ENCODE measurements at places on chromosomes 1 and 21.

- no peak for DNase-seq
These were observed 941 bp downstream of the RABGGTB start for GRCh38 chr1:75786901-75787493.

DNA sequence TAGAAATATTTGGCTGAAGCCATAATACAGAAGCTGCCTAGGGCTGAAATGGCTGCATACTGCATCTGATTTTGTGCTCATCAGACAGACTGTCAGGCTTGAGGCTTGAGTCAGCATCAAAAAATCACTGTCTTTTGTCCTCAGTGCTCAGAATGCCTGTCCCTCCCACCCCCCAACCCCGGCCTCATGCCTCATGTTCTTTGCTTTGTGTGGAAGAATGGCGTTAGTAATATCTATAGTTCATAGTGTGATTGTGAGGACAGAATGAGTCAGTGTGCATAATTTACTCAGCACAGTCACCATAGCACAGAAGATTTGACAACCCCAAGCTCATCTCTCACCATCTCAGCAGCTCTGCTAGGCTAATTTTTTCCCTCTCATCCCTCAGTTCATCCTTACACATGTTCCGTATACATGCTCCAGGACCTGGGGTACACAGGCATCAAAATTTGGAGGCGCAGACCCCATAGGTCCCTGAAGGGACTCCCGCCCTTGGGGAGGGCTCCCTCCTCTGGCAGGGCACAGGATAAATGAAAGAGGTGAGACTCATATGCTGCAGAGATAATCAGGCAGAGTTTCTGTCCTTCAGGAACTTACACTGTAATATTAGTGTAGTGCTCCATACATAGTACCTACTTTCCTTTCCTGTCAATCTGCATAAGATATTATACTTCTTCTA lies 159.1 kb upstream of the C8B start:
- no peak for DNase-seq

GRCh38 chr1:48469616-48470480 lies 2.2 kb downstream of the SPATA6 start:
- no peak for DNase-seq

- no peak for DNase-seq
These were observed 22.0 kb upstream of the ACBD6 start for GRCh38 chr1:180524160-180524914.

DNA sequence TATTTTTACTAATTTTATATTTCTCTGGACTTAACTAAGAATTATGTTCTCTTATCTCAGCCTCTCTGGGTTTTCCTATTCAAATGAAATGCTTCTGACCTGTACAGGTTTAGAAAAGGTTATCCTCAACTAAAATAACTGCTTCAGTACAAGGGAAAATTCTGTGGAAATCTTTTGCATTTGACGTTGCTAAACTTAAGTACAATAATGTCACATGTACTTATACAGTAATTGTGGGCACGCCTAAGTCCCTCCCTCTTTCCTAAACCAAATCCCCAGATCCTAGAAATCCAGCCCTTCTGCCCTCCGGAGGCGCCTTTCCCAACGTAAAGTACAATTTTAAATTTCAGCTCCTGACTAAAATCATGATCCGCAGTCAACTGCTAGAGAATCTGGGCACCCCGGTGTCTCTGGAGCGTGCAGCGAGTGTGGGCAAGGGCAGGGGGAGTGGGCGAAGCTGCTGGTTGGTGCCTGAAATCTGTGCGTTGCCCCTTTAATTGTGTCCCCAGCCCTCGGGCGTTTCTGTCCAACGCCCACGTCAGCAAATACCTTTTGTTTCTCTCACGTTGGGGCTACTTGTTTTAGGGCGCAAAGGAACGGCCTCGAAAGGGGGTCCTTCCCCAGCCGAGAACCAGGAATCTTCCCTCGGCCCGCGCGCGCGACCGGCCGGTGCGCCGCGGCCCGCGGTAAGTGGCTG lies at the start of gene ZBTB8A:
Gene ZBTB8A (plus strand): TSS at position 541 of the 697 bp plus-strand sequence. CDS start 53,505 bp downstream, outside the sequence.
- DNase-seq, result no peak

DNA sequence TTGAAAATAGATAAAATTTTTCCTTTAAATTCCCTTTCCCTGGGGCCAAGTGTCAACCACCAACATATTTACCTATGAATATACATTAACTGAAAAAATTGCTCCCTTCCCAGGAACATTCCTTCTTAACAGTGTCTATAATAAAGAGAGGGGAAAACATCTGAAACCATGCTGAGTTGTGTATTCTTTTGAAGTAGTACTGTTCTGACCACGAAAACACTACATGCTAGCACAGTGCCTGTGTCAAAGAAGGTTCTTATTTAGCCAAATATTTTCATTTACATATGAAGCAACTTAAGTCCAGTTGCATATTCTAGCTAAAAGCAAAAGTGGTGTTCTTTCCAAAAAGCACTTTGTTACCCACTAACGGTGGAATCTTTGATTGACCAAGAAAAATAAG lies 311.2 kb downstream of the VAV3 start:
- no peak for DNase-seq

- DNase-seq, result no peak
These were observed 517.6 kb upstream of the ADGRL4 start for GRCh38 chr1:79524126-79524525.
